ENCODE measurements at places on chromosomes 6 and 20.
A peak's percentile ranks its signal among the peaks of the same experiment; 100 is the strongest.

- no peak for DNase-seq
Measured at GRCh38 chr20:8972963-8973705, 95.8 kb upstream of the PLCB4 start.

- no peak for DNase-seq
Measured at GRCh38 chr20:42775866-42776265, 413.8 kb downstream of the PTPRT start.

- DNase-seq = no peak
Measured at GRCh38 chr6:4153514-4153985, 18.2 kb upstream of the ECI2 start.

DNA sequence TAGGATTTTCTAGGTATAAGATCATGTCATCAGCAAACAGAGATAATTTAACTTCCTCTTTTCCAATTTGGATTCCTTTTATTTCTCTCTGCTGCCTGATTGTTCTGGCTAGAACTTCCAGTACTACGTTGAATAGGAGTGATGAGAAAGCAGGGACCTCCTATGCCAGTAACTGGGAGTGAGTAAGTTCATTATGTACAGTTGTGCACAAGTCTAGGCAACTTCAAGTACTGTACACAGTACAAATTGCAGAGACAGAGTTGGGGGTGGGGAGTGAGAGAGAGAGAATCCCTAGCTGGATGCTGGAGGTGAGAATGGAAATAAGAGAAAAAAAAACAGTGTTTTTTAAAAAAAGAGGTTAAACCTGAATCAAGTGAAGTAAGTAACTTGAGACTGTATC lies 210.2 kb downstream of the MMUT start:
- no peak for DNase-seq

DNA sequence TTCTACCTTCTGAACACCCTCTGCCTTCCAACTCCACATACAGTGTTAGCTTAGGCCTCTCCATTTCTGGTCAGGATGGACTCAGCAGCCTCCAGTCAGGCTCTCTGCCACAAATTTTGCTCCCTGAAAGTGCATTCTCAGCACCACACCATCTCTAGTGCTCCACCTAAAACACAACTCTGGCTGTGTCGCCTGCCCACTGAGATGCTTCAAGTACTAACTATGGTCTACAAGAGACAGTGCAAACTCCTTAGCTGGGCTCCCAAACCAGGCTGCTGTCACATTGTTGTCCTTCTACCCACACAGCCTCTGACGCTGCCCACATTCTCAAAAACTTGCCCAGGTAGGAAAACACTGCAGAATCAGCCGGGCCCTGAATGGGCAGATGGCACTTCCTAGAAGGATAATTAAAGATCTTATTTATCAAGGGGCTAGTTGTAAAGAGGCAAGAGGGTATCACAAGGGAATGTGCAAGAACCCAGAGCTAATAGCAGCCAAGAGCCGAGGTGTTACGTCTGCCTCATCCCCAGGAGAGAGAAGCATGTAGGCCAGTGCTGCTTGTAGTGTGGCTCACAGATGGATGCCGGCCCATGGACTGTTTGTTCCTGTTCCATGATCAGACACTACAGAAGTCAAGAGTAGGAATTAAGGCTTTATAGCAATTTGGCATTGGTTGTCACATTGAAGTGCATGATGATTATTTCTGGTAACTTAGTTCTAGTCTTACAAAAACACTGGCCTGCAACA lies 189.7 kb downstream of the LRFN2 start:
- DNase-seq = no peak

DNA sequence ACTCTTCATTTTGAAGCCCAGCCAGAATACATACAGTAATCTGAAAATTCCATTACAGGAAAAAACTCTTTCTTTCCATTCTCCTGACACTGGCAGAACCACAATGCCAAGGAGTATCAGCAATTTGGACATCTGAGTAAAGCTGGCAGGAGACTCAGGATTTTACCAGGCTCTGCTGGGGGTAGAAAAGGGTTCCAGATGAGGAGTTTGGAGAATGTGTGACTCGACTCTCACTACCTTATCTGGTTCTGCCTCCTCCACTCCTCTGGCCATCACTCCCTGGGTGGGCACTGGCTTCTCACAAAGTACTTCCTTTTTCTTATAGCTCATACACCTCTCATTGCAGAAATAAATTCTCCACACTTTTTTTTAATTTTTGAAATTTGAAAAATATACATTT lies 10.6 kb upstream of the WFDC8 start:
- DNase-seq = no peak

DNA sequence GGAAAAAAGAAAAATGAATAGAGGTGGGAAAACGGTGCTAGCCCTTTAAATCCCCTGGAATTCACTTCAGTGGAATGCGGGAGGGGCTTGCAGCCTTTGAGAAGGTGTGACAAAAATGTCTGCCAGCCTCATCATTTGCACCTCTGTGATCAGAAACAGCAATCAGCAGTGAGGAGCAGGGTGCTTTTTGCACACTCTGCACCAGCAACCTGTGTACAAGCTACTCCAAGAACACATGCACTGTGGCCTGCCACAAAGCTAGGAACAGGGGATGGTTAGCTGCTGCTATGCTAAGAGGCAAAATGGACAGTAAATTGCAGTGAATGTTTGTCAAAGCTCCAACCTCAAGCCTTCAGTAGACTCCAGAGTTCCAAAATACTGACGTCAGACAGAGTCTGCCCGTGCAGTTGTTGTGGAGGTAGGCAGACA lies 29.7 kb downstream of the GINS1 start:
- no peak for DNase-seq

GRCh38 chr20:21520702-21521595 lies 7.1 kb upstream of the NKX2-2 start:
- DNase-seq = peak; percentile 27

DNA sequence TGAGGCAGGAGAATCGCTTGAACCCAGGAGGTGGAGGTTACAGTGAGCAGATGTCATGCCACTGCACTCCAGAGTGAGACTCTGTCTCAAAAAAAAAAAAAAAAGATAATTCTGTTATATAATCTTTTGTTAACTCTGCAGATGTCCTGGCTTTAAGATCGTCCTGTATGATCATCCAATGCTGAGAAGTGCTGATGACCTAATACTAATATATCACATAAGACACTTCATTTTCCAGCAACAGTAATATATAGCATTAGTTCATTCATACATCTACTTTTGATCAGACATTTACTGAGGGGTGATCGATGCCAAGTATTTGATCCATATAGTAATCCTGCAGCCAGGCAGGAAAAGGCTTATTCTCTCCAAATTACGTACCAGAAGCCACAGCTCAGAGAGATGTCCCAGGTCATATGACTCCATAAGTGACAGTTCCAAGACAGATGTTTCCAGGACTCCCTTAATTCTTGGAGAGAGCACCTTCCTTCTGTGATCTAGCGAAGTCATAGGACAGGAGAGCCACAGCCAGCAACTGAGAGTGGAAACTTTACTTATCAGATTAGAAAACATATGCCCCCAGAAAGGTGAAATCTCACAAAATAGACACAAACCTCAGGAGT lies 60.7 kb downstream of the SHLD1 start:
- DNase-seq = no peak

DNA sequence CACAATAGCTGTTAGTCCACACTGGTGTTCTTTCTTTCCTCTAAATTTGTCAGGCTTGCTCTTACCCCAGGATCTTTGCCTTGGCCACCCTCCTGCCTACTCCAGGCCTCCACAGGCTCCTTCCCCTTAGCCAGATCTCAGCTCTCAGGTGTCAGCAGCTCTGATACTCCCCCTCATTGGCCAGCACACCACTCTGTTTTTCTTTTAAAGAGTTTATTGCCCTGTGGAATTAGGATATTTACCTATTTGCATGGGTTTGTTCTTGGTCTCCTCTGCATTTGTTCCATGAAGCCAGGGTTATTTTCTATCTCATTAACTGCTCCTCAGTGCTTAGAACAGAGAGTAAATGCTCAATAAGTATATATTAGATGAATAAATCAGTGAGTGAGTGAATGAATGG lies 36.8 kb downstream of the GCNT2 start:
- DNase-seq = no peak

DNA sequence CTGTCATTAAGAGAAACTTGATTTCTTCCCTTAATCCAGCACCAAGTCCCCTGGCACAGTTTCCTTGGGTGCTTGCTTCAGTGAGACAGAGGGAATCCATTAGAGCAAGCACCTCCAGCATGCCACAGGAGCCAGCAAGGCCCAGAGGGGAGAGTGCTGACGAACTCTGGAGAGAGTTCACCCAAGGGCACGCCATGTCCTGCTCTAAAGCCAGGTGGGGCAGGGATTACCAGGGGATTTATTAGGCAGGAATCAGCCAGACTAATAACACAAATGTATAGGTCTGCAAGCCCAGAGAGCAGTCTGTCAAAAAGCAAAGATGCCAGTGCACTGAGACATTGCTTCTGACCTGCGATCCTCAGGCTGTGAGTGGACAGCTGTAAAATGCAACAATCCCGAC lies 155.4 kb upstream of the SYNDIG1 start:
- no peak for DNase-seq

- DNase-seq = peak; percentile 21
Measured at GRCh38 chr6:165704045-165704748, 41.2 kb upstream of the PDE10A start.

- no peak for DNase-seq
Measured at GRCh38 chr20:1374246-1374645, 18.6 kb downstream of the FKBP1A start.

GRCh38 chr6:35161266-35161665 lies 20.1 kb upstream of the TCP11 start:
- DNase-seq = no peak

- no peak for DNase-seq
Measured at GRCh38 chr6:45491874-45492273, 114.1 kb upstream of the SUPT3H start.

DNA sequence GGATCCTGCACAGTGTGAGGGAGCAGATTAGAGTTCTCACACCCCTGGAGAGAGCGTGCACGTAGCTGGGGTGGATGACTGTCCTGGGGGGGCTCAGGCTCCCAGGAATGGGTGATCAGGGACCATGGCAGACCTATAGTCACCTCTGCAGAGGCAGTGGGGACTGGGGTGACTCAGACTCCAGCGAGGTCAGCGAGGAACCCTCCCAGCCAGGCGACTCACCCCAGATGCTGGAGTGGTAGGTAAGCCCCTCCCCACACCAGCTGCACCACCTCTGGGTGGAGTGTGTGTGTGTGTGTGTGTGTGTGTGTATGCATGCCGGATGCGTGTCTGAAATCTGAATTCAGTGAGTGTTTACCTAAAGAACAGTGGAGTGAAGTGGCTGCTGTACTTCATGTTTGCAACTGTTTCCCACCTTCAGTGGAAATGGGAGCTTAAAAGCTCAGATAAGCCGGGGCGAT lies 17.4 kb upstream of the GTSF1L start:
- peak; percentile 46 for DNase-seq

DNA sequence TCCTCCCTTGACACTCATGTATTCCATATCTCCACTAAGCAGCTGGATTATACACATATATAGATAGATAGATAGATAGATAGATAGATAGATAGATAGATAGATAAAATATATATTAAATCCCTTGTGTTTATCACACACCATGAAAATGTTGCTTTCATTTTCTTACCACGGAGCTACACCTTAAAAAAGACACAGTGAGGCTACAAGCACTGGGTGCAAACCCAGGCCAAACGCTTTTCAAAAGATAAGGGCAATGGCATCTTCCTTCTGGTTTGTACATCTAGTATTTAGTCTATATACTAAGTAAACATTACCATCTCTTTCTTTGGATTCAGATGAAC lies 377.1 kb downstream of the ESR1 start:
- DNase-seq = no peak

- no peak for DNase-seq
Measured at GRCh38 chr6:23218751-23219150, 649.4 kb downstream of the HDGFL1 start.

- peak; percentile 44 for DNase-seq
Measured at GRCh38 chr20:17636523-17637412, 45.3 kb downstream of the RRBP1 start.

- no peak for DNase-seq
Measured at GRCh38 chr20:62659488-62660239, 17.4 kb downstream of the SLCO4A1 start.

- no peak for DNase-seq
Measured at GRCh38 chr20:55540486-55540885, 464.8 kb downstream of the CBLN4 start.

- DNase-seq = no peak
Measured at GRCh38 chr6:36722879-36723278, 25.3 kb downstream of the RAB44 start.

DNA sequence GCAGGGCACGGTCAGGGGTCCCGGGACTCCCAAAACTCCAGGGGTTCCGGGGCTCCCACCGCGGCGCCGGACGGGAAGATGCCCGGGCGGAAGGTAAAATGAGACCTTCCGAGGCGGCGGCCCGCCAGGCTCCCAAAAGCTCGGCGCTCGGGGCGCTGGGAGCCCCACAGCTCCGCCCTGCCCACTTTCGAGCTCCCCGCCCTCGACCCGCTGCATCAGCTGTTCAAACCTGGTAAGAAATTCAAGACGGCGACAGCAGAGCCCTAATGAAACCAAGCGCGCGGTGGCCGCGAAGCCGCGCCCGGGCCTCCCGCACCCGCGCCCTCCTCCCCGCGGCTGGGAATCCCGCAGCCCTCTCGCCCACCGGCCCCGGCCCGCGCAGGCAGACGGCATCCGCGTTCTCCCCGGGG lies 369 bp downstream of the SLC4A11 start:
- no peak for DNase-seq

GRCh38 chr6:71239694-71240093 lies 48.9 kb upstream of the OGFRL1 start:
- DNase-seq = peak; percentile 67

DNA sequence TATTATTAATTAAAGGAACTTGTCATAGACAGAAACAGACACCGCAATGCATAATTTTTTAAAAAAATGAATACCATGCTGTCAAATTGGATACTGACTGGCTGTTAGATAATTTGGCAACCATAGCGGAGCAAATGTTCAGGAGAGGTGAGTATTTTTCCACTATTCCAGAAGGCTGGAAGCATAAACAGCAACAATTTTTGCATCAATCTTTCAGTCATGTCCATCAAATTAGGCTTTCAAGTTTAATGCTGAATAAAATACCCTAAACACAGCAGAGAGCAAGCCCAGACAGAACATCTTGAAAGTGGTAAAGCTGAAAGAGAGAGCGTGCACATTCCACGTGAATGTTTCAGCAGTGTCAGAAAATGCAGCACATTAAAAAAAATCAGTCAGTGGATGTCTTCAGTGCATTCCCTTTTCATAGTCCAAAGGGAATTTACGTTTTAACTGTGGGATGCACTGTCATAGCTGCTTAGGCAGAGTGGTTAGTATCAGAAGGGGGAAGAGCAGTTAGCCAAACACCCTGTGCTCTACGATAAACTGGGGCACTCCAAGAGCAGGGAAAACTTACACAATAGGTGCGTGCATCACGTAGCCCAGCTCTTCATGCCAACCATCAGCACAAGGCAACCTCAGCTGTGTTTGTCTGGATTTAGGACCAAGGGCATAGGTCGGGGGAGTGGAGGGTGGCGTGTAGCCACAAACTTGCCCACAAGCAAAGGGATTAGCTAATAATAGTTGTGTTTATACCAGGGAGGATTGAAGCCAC lies 116.2 kb upstream of the STMND1 start:
- DNase-seq = peak; percentile 68

- peak; percentile 38 for DNase-seq
Measured at GRCh38 chr6:108365478-108365877, 70.6 kb downstream of the AFG1L start.
